ENCODE measurements at places on chromosomes 5 and 9.

DNA sequence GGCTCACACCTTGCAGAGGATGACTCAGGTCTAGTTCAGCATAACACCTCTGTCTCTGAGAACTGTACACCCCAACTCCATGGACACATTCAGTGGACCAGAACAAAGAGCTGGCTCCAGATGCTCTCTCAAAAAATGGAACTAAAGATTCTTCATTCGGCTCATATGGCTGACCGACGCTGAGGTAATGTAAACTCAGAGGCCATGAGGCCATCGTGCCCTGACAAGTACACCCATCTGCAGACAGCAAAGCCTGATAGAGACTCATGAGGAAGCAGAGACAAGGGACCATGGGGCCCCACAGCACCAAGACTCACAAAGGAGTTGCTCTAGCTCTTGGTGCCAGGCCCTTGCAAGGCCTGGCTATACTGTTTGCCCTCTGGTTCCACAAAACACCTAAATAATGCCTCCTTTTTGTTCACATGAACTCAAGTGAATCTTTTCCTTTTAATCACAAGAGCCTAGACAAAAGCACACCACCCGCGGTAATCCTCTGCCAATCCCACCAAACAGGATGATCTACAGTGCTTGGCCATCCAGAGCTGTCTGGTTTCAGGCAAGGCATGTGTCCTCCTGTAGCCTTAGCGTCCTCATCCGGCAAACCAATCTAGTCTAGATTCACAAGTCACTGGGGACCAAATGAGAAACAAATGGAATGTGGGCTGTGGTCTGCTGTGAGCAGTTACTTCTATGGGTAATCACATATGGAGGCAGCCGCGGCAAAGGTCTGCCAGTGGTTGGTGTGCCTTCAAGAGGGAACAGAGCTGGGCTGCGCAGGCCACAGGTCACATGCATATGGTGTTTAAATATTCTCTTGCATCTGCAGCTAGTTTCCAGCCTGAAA lies 22.7 kb downstream of the MED27 start:
- no peak for DNase-seq

GRCh38 chr5:103428411-103428871 lies 134.1 kb downstream of the NUDT12 start:
- no peak for DNase-seq

DNA sequence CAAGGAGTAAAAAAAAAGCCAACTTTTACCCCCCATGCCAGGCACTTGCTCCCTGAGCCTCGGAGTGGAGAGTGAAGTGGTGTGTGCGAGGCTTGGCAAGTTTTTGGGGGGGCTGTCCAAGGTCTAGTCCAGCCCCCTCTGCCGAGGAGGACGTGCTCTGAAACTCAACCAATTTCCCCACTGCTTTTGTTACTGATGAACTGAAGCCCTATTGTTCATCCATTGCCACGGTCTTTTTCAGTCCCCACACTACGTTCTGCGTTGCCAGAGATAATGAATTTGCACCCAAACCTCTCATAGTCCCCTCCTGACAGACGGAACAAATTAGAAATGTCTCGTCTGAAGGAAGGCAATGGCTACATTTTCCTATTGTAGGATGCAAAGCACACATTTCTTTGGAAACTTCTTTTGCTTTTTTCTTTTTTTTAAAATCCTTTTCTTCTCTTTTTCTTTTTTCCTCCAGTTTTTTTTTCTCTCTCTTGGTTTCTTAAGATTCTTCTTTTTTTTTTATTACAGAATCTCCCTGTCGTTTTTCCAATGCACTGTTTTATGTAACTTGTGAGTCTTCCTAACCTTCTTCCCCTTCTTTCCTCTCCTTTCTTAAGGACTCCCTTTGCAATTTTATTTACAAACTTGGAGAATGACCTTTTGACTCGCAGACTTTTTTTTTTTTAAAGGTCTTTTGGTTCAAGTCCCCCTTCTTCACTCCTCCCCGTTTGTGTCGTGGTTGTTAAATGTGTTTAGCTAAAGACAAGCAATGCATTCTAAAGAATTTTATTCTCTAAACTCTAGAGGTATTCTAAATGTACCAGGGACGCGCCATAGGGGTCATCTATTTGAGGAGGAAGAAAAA lies 209.5 kb downstream of the MEF2C start:
- DNase-seq: no peak

DNA sequence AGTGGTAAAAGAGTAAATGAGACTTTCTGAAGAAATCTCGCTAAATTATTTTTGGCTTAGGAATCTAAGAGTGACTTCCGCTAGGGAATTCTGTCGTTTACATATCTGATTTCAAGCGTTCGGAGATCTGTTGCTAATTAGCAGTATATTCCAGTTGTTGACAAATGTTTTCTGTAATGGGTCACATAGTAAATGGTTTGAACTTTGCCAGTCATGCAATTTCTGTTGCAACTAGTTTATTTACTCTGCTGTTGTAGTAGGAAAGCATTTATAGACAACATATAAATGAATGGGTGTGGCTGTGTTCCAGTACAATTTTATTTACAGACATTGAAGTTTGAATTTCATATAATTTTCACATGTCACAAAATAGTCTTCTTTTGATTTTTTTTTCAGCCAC lies 57.4 kb upstream of the JAK2 start:
- DNase-seq: no peak

DNA sequence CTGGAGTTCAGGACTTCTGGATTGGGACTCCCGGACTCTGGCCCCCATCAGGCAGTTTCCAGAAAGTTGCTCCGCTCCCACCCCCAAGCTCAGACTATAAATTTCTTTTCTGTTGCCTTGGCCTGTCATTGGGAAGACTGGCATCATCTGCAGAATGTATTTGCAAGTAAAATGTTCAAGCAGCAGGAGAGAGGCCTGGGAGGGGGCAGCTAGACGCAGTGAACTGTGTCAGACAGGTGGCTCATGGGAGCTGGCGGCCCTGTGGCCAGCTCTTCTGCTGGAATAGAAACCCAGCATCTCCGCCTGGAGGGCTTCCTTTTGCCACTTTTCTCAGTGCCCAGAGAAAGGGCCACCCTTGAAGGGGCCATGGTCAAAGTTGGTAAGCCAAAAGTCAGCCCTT lies 16.0 kb downstream of the INSYN2B start:
- no peak for DNase-seq

- no peak for DNase-seq
Observed at GRCh38 chr9:5749306-5749705, 83.6 kb downstream of the ERMP1 start.

GRCh38 chr9:114936581-114936980 lies 6.2 kb upstream of the TNFSF8 start:
- no peak for DNase-seq

GRCh38 chr9:114898741-114899140 lies 31.6 kb downstream of the TNFSF8 start:
- no peak for DNase-seq

DNA sequence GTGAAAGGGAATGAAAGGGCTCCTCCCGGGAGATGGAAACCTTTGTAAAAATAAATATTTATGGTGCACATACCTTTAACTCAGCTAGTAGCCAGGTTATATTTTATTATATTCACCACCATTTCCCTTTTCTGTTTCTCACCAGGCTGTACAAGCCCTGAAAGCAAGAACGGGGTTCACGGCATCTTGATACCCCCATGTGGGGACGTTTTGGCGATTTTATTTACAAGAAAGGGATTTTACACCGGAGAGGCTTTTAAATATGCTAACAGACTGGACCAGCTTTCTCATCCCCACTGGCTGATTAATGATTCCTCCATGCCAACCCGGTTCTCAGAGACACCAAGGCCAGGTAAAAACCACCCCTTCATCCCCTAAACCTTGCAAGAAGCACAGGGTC lies 19.2 kb downstream of the IL12B start:
- DNase-seq: no peak

GRCh38 chr5:150013931-150014330 lies 13.4 kb downstream of the HMGXB3 start:
- no peak for DNase-seq

- no peak for DNase-seq
Observed at GRCh38 chr9:97572196-97572891, 60.8 kb downstream of the TSTD2 start.

DNA sequence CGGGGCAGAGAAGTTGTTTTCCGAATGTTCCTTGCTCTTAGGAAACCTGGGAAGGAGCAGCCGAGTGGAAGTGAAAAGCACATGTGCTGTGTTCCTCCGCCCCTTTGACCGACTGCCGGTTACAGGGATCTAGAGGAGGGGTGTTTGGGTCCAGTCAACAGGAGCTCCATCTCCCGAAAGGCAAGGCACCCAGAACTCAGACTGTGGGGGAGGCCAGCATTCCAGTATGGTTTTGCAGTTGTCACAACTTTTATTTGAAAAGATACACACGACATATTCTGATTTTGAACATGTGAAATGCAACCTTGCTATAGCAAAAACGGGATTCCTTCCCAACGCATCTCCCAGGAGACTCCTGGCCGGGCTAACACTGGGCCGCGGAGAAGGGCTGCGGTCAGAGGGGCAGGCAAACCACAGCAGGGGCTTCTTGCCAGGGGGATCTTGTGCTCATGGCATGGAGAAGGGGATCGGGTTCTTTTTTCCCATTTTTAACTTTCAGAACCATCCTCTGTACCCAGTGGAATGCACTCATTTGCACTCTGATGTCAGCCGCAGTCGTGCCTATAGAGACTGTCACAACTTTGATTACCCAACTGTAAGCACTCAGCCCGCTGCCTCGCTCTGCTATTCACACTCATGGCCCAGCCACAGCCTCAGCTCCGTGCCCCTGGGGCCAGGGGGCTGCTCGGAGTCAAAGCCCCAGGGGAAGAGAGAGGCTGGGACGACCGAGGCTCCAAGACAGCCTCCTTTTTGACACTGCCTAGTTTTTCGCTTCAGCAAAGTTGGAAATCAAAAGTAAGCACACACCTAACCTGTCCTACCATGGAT lies 3.9 kb downstream of the QRFP start:
- DNase-seq: no peak
